HuH-7.5 (cell line): ENCODE measurements at places on chromosomes 2 and 18.

DNA sequence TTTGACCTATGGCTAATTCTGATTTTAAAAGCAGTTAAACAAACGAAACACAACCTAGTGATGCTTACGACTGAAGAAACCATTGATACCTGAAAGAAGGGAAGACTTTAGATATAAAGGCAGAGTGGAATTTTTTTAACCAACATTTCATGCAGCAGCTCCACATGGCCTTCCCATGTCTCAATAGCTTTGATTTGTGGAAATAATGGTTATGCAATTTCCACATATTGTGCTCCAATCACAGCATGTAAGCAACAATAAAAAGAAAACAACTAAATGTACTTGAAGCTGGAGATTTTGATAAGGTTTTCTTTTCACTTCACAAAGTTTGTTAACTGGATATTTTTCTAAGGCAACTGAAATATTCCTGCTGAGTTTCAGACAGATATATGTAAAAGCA, 82.0 kb upstream of the SLC39A10 start:
- no peak for DNase-seq

- DNase-seq = no peak
Observed at GRCh38 chr18:10948421-10948820, 200.9 kb downstream of the PIEZO2 start.

DNA sequence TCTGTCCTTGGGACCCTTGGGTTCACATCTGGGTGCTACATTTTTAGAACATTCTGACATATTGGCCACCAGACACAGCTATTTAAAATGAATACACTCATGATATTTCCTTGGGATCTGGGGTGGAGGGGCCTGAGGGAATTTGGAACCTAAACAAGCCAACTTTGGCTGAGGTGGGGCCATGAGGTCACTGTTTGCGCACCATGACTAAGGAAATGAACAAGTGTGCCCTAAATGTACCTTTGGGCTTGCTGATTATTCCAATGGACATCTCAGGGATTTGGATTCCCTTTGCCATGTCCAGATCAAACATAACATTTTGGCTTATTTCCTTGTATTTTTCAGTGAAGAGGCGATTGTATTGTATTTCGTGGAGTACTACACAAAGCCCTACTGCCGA, 80.5 kb upstream of the SEC11C start:
- DNase-seq = no peak

DNA sequence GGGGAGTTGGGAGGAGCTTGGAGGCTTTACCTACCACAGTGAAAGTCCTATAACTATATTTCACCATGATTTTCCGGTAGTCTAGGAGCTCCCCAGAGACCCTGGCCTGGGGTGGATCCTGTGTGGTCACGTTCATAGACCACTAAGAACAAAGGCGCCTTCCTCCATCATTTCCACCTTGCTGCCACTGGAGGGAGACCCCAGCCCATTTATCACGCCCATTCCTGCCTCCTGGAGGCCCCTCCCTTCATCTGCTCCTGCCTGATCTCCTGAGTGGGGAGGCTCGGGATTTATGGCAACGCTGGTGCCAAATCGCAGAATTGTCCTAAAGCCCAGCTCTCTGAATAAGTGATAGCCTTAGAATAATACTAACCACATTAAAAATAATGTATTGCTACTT, 507.6 kb upstream of the SPHKAP start:
- no peak for DNase-seq

DNA sequence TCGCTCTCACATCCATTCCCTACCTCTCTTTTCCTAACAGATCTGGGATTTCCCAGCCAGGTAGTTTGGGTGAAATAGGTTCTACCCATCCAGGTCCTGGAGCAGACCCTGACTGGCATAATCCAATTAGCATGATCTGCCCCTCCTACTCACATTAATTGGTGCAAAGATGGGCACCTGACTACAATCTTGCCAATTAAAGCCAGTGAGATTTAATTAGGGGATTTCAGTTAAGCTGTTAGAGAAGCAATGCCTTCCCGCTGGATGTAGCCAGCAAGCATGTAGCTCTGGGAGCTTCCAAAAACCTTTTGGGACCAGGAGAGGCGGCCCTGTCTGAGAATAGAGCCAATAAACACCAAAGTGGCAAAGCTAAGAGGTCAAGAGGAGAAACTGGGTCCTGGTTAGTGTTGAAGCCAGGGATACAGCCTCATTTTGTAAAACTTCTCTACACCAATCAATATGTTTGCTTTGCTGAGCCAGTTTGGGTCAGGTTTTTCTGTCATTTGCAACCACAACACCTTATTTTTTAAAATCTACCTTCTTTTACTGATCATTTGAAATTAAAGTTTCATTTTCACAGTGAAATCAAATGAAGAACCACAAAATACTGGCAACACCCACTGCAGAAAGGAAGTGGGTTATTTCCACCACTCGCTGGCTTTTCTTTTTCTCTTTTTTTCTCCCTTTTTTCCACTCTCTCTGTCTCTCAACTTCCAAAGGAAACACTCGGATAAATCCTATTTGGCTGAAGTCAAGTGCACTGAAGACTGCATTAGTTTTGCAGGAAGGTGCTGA, 3.2 kb upstream of the TTC39C start:
- no peak for DNase-seq

DNA sequence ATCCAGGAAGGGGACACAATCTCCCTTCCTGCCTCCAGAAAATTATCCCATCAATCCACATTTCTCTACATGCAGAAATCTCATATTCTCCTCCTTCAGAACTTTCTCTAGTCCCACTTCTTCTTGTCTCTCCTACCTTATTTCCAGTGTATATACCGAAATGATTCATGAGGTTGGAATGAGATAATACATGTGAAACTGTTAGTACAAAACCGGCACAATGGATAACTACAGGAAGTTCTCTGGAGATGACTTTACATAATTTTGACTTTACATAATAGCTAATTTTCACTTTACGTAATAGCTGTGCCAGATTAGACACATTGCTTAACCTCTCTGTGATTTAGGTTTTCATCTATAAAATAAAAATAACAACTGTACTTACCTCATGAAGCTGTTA, 801.3 kb downstream of the ERBB4 start:
- DNase-seq = no peak

DNA sequence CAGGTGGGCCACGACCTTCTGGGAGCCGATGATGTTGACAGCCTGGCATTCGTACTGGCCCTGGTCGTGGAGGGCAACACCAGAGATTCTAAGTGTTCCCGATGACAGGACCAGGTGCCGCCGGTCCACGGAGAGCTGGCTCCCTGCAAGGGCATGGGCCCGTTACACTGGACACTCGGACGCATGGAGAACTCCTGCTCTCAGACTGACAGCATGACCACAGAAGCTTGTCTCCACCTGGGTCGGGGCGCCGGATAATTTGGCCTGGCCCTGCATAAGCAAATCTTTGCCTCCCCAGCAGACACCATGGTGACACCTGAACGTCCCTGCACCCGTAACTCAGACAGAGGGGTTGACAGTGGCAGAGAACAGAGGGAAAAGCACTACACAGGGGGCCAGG, 80.7 kb downstream of the PXDN start:
- DNase-seq = no peak

- DNase-seq = no peak
Observed at GRCh38 chr18:3552305-3552704, 102.3 kb downstream of the TGIF1 start.

- DNase-seq = no peak
Observed at GRCh38 chr2:235085476-235085875, 133.7 kb downstream of the SH3BP4 start.

DNA sequence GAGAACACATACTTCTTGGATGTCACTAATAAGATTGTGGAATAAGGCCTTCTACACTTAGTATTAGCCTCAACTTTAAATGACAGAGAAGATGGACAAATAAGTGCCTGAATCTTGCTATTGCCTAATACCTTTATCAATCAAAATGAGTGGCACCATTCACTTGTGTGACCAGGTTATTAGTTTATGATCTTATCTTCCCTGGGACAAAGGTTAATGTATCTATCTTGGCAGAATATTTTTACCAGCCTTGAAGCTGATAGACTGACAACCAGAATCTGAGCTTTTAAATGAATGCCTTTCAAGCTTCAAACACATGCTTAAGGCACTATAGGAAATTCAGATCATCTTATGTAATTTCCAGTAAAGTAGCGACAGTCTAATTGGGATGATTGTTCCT, 202.9 kb downstream of the CCDC85A start:
- DNase-seq = no peak

DNA sequence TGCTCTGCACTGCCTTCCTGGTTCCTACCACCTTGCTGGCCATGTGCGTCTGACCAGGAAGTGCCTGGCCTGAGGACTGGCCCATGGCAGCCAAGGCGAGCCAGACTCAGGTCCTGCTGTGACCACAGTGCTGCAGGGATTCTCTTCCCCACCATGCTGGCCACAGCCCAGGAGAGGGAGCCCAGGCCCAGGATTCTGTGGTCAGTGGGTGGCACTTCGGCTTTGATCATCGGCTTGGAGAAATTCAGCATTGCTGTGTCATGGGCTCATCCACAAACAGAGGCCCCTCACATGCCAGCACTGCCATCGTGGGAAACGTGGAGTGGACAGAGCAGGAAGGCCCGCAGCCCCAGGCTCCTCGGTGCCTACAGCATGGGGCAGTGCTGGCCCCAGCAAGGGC, 211.6 kb downstream of the SEPTIN10 start:
- no peak for DNase-seq

- no peak for DNase-seq
Observed at GRCh38 chr2:120568975-120569268, 166.7 kb upstream of the GLI2 start.

- DNase-seq = peak; percentile 89
Observed at GRCh38 chr18:11994336-11994702, 13.0 kb downstream of the IMPA2 start.

DNA sequence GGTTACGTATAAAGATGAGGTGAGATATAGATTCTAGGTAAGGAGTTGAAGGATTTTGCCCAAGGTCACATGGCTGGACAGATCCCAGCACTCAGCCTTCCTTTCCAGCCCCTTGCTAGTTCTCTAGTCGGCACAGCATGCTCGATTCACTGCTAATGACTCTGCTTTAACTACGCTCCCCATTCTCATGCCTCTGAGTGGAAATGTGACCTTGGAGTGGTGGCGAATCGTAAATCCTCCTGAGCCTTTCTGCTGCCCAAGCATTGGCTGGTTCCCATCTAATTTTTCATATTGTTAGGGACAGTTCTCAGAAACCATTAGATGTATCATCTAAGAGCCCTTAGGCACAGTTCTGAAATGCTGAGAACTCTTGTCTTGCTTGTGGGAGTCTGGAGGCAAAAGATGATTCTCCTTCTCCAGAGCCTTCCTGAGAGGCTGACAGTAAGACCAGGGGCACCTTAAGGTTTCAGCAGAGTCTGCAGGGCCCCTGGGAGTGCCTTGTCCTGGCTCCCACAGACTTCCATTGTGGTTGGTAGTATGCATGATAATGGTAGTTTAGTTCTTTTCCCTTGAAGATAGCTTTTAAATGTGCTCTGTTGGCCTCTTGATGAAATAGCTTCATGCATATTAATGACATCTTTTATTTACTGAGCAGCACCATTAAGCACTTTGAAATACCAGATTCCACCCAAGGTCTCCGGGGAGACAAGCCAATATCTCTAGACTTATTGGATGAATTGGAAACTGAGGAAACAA, 377.8 kb upstream of the SLC14A2 start:
- DNase-seq = no peak

GRCh38 chr2:83730223-83730622, 728.9 kb downstream of the SUCLG1 start:
- DNase-seq = no peak

- no peak for DNase-seq
Observed at GRCh38 chr2:179622112-179622511, 239.3 kb downstream of the ZNF385B start.

DNA sequence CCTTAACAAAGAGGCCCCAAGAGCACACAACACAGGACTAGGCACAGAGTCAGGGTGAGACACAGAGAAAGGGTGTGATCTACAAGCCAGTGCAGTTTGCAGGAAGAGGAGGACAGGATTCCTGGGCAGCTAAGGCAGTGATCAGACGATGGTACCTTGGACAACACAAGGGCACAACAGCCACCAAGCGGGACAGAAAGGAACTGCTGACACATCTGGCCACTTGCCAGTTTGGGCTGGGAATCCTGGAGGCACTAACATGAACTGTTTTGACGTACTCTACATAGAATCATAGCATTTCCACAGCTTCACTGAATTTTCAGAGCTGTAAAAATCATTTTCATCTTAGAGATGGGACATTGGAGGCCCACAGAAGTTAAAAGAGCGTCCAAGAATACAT, 221.5 kb upstream of the SLC35G4 start:
- DNase-seq = peak; percentile 54
